ENCODE measurements at places on chromosomes 11 and 22.

DNA sequence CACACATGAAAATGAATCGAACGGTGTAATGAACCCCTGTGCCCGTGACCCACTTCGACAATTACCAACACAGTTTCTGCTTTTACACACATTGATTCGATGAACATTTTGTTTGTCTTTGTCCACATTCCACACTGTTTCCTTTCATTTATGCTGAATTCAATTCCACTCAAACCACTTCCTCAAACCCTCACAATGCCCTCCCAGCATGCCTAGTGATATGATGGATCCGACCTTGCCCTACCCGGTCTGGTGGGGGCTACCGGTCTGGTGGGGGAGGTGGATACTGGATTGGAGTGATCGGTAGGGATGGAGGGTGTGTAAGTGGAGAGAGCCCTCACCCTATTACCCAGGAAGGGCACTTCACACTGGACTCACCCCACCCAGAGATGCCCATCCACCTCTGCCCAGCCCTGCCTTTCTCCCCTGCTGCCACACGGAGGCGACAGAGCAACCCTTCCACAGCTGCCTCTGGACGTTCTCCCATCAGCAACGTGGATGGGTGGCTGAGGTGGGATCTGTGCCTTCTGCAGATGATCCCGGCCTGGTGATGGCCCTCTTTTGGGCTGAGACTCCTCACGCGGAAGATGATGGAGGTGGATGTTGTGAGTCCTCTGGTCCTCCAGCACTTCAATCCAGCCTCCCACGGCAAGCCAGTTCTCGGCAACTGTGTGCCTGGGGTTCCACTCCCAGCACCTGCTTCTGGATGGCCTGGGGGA is 33.0 kb upstream of the P2RY2 start:
- peak; percentile 71 for DNase-seq

DNA sequence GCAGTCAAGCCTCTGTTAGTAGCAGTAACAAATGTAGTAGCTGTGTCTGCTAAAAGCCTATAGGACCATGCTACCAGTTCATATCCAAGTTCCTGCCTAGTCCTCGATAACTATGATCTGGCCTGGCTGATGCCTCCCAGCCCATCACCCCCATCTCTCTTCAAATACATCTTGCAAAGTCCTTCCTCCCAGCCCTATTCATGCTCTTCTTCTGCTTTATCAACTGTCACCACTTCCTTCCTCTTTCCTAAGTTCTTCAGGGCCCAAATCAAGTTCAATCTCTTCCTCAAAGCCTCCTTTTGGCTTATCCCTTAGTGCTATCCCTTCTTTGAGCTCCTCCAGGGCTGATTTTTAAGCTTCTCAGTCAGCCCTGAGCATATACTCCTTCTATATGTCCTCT is 150.9 kb upstream of the THY1 start:
- no peak for DNase-seq

GRCh38 chr22:32623943-32624342 is 149.3 kb downstream of the FBXO7 start:
- peak; percentile 56 for DNase-seq

DNA sequence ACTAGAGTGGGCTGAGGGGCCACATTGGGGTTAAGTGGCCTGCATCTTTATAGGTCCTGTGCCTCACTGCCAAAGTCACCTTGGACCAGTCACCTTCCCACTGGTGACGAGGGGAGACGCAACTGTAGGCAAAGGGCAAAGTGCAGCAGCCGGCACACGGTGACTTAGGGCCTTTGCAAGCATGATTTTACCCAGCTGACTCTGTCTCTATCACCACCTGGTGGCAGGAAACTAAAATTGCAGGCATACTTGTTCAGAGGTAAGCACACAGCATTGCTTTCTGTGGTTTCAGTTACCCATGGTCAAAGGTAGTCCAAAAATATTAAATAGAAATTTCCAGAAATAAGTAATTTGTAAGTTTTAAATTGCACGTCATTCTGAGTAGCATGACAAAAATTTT is 1164.4 kb downstream of the BRD1 start:
- DNase-seq = no peak

DNA sequence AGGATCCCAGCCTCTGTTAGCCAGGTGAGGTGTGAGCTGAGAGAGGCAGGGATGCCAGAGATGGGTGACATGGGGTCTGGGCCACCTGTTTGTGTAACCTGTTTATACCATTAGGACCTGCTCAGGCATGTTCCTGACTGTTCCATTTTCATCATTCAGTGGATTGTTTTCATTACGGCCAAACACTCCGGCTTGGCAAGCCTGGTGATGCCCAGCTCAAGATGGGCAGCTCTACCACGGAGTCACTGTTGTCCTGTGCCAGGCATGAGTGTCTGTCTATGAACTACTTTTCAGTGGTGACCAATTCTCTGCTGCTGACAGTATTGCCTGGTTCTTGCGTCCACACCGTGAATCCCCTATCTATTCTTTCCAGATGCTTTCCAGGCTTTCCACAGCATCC is 71.5 kb upstream of the SLC22A12 start:
- no peak for DNase-seq

- peak; percentile 33 for DNase-seq
Observed at GRCh38 chr11:64148917-64149617, 16.8 kb downstream of the MACROD1 start.

- DNase-seq = peak; percentile 95
Observed at GRCh38 chr11:6319704-6320410, 444 bp downstream of the CAVIN3 start.

DNA sequence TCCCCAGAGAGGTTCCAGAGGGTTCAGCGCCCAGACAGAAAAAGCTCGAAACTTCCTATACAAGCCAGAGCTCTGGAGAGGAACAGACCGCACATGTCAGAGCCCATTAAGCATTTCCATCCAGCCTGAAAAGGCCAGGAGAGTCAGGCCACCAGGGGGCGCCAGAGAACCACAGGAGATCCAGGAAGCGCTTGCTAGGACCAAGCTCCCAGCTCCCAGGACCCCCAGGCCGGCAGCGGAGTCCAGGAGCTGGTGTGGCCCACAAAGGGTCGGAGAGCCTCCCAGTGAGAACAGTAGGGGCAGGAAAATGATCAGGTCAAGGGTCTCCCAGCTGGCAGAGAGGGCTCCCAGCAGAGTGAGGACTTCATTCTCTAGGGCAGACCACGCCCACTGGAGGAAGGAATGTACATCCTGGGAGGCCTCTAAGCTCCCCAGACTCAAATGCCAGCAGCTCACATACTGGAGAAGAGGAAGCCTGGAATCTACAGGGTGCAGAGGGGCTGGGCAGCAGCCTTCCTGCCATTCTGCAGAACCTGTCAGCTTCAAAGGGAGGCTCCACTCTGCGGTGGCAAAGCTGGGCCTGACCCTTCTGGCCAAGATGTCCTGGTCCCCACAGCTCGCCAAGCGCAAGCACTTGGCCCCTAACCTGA is 2.1 kb upstream of the MEI1 start:
- peak; percentile 94 for DNase-seq

- DNase-seq = no peak
Observed at GRCh38 chr11:123211981-123212380, 16.9 kb upstream of the CLMP start.

DNA sequence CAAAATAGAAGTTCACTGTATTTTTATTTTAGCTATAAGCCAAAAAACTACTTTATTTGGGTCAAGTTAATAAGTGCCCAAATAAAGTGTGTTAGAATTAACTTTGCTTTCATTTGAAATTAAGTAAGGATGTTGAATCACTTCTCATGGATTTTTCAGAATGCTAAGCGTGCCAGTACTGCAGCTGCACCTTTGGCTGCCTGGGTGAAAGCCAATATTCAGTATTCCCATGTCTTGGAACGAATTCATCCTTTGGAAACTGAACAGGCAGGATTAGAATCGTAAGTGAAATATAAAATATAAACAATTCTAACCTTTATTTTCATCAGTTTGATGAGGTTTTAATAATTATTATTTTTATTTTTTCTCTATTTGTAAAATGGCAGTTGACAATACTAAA is 113.6 kb downstream of the DYNC2H1 start:
- no peak for DNase-seq

GRCh38 chr11:28257761-28258160 is 149.6 kb downstream of the METTL15 start:
- DNase-seq = no peak

DNA sequence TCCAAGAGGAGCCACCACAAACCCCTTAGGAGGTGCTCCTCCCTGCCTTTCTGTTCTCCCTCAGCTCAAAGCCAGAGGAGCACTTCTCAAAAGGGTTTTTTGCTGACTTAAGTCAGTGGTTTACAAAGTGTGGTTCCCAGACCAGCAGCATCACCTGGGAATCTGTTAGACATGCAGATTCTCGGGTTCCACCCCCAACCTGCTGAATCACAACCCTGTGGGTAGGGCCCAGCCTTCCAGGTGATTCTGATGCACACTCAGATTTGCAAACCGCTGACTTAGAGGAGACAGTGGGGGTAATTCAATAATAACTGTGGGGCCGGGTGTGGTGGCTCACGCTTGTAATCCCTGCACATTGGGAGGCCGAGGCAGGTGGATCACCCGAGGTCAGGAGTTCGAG is 22.8 kb downstream of the CREB3L1 start:
- DNase-seq = no peak

- DNase-seq = no peak
Observed at GRCh38 chr11:117627259-117627658, 169.8 kb downstream of the DSCAML1 start.

- peak; percentile 40 for DNase-seq
Observed at GRCh38 chr22:19430890-19431541, 517 bp downstream of the HIRA start.

- no peak for DNase-seq
Observed at GRCh38 chr11:120410622-120411380, 74.6 kb downstream of the ARHGEF12 start.

GRCh38 chr11:11818529-11819121 is 23.1 kb upstream of the USP47 start:
- no peak for DNase-seq

GRCh38 chr11:2175659-2176058 is 4.0 kb upstream of the TH start:
- no peak for DNase-seq

DNA sequence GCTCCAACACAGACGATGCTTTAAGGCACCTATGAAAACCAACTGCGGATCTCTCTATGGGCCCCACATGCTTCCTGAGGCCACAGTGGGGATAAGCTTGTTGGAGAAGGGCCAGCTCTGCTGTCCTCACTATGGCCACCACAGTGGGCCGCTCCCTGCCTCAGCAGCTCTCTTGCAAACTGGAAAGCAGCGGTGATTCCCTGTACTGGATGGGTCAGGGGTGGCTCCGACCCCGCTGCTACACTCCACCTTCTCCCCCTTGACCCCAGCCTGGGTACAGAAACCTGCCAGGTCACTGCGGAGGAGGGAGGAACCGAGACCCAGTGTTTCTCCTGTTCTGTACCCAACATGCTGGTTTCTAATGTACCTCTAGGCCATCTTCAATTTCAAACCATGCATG is 403.9 kb downstream of the CTTN start:
- no peak for DNase-seq
